LoVo (cell line): ENCODE measurements at places on chromosomes 11 and 22.

DNA sequence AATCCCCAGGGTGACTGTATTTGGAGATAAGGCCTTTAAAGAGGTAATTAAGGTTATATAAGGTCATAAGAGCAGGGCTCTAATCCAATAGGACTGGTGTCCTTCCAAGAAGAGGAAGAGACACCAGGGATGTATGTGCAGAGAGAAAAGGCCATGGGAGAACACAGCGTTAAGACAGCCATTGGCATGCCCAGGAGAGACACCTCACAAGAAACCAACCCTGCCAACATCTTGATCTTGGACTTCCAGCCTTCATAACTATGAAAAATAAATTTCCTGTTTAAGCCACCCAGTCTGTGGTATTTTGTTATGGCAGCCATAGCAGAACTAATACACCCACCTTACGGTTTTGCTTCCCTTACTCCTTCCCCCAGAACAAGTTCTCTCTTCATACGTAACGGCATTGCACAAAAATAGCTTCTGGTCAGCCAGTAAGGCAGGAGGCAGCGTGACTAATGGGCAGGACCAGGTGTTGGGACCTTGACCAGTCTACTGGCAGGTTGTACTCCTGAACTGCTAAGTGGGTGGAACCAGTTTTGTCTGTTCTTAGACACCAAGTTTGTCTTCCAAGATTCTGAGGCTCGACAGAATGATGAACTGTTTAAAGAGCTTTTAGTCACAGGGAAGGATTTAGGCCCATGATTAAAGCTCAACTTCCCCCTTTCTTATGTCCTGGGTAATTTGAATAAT lies 31.9 kb upstream of the UPB1 start:
- DNase-seq: no peak

- DNase-seq: no peak
Measured at GRCh38 chr11:3989921-3990290, 104.7 kb upstream of the RRM1 start.

GRCh38 chr11:46719543-46720218 lies 668 bp downstream of the F2 start:
- DNase-seq: no peak

DNA sequence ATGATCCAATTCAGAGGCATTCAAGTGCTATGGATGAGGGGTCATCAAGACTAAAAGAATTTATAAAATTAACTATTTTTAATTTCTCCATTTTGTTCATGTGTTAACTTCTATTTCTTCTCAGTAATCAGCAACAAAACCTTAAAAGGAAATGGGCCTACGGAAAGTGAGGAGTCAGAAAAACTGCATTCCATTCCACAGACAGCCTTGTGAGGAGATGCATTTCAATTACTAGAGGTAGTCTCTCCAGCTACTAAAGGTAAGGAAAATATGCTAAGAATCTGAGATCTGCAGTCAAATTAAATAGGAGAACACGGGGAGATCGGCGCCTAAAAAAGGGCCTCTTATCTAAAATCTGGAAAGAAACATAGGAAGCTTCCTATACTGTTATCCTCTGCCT lies 661.7 kb downstream of the DLG2 start:
- DNase-seq: no peak

- no peak for DNase-seq
Measured at GRCh38 chr11:45921561-45922424, 663 bp upstream of the LARGE2 start.

DNA sequence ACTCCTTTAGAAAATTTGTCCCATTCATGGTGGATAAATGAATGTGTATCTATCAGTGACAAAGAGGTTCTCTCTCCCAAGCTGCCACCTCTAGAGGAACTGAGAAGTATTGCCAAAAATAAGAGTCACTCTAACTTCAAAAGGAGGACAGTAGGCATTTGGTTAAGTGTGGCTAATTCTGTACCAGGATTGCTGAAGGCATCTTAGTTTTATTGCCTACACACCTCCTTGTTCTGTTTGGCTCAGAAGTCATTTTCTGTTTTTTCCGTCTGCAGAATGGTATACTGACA lies 189.0 kb upstream of the MPPED2 start:
- DNase-seq: no peak

GRCh38 chr22:23205339-23206049 lies 25.2 kb downstream of the BCR start:
- DNase-seq: no peak

DNA sequence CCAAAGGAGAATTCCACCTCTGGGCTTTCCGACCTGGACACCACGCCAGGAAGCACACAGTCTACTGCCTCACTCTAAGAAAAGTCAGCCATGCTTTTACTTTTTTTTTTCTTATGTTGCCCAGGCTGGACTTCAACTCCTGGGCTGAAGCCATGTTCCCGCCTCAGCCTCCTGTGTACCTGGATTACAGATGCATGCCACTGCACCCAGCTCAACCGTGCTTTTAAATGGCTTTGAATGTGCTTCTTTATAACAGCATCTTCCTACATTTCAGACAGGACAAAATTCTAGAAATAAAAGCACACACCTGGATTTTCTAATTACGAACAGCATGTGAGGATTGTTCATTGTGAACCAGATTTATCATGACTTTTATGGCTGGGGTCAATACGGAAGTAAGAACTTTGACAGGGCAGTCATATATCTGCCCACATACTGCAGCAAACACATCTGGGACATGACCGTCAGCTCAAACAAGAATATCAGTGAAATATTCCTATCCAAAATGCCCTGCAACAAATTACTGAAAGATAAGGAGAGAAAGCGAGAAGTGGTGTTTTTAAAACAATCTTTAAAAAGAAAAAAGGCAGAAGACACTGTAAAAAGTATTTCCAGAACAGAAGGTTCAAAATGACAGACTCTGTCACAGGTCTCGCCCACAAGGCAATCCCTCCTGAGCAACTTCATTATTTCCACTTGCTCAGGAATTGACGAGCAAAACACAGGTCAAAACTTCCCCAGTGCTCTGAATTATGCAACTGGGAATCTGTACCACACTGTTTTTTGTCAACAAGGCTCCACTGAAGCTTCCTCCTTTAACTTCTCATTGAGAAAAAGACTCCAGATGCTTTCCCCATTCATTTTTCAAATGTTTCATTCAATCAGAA lies 42.1 kb downstream of the PACSIN2 start:
- no peak for DNase-seq

DNA sequence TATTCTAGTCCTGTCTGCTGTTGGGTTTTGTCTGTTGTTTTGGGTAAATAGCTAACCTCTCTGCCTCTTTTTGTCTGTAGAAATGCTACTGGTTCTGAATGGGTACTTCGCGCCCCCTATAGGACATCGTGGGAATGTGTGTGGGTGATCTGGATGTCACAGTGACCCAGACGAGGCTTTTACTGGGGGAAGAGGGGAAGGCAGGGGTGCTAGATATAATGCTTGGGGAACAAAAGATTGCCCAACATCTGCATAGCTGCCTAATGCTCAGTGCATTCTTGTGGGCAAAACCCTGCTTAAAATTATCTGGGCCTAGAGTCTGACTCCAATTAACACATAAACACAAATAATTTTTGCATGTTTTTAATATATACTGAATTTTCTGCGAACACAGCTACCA lies 57.7 kb downstream of the BMAL1 start:
- peak; percentile 35 for DNase-seq

GRCh38 chr22:46734830-46735453 lies 3.1 kb downstream of the CERK start:
- no peak for DNase-seq

DNA sequence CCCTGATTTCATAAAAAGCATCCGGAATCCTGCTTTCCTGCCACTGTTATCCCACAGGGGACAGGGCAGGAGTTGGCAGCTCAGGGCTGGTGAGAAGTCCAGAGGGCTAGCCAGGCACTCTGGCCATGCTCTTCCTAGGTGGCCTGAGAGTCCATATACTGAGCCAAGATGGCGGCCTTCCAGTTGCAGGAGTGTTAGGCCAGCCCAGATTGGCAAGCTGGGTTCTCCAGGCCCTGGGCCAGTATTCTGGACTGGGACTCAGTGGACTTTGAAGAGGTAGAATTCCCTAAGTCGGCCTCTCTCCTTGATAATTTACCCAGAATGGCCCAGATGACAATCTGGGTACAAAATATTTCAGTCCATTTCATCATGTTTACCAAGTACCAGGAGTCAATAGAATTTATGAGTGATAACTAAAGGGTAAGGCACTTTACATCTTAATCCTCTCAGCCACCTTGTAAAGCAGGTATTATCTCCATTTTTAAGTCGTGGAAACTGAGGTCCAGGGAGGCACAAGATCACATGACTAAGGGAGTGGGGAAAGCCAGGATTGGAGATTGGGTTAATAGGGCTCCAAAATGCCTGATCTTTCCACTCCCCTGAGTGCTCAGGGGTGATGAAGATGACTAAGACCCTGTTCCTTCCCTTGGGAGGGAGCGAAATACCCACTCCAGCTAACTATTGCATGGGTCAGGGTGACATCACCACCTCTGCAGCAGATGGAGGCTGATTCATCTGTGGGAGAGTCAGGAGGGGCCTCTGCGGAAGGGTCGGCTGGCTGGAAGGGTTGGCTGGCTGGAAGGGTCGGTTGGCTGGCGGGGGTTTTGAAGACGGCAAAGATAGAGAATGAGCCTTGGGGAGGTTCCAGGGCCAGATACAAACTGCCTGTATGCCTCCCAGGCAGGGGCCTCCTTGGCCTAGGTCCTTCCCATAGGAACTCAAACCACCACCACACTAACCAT lies 1.2 kb upstream of the MICALL1 start:
- DNase-seq: peak; percentile 84

GRCh38 chr22:49664891-49665290 lies 162.8 kb downstream of the BRD1 start:
- no peak for DNase-seq

GRCh38 chr22:20268279-20269012 lies at the start of gene RTN4R:
TSS of gene RTN4R (minus strand) at chr22:20268318. CDS start at chr22:20268092, 226 bp downstream.
- peak; percentile 72 for DNase-seq

DNA sequence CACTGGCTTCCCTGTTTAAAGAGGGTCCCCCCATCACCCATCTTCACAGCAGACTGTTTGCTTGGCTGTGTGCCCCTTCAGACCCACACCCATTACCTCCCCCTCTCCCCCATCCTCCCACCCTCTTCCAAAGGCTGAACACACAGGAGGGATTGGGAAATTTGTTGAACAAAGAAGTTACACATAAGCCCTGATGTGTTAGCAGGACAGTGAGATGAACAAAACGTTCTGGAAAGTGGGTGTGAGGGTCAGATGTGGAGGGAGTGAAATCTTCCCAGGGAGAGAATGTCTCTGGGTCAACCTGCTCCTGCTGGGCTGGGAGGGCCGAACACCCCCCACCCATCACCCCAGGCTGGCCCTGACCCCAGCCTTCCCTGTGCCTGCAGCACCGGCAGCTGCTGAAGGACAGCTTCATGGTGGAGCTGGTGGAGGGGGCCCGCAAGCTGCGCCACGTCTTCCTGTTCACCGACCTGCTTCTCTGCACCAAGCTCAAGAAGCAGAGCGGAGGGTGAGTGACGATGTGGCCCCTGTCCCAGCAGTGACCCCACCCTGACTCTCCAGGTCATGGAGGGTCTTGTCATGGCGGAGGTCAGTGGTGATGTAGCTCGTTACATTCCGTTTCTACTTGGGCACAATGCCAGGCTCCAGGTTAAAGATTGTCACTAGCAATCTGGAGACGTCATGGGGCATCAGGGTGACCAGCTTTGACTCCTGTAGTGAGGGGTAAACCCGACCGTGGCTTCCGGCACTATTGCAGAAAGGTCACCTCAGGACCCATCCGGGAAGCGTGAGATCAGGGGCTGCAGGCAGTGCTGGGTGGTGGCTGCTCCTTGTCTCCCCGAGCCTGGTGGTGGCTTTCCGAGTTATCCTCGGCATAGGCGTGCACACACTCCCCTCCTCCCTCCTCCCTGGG lies 103.5 kb downstream of the BCR start:
- DNase-seq: no peak

DNA sequence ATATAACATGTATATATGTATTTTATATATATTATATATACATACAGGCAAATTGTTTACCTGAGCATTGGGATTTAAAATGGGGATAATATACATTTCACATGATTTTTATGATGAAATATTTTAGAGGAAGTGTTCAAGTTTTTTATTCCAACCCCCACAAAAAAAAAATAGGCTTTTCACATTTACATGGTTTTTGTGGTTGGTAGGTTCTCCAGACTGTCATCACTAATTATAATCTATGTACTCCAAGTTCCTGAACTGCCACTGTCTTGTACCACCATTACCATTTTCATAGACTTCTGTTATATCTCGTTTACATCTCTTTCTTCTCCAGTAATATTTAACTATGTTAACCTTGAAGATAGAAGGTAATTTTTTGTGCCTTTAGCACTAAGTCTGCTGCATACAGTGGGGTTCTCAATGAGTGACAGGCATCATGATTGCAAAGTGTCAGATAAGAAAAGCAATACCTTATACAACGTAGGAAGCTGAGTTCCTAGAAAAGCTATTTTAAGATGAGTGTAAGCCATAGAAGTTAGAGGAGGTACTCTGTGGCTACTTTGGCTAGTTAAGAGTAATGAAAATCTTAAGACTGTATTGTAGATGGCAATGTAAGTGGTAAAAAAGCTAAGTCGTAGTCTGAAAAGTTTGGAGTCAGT lies 5.2 kb downstream of the TMEM126A start:
- DNase-seq: no peak

- no peak for DNase-seq
Measured at GRCh38 chr22:26086359-26086758, 82.9 kb upstream of the SEZ6L start.

DNA sequence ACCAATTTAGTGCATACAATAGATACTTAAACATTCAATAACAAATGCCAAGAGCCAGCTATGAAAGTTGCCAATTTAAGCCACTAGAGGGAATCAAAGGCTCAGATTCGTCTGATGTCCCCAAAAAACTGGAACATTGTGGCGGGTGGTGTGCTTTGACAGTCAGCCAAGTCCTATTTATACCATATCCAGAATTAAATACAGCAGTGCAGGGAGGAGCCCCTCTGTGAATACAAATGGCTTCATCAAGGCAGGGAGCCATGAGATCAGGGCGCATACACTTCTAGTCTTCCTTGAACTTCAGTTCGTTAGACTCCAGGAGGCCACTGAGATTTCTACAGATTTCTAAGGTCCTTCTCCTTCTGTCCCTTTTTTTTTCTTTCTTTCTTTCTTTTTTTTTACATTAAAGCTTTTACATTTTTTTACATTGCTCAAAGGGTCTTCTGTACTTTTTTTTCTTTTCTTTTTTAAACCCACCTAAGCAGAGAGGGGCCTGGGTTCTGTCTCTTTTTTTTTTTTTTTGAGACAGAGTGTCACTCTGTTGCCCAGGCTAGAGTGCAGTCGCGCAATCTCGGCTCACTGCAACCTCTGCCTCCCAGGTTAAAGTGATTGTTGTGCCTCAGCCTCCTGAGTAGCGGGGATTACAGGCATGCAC lies 41.5 kb upstream of the HSPA8 start:
- peak; percentile 22 for DNase-seq

DNA sequence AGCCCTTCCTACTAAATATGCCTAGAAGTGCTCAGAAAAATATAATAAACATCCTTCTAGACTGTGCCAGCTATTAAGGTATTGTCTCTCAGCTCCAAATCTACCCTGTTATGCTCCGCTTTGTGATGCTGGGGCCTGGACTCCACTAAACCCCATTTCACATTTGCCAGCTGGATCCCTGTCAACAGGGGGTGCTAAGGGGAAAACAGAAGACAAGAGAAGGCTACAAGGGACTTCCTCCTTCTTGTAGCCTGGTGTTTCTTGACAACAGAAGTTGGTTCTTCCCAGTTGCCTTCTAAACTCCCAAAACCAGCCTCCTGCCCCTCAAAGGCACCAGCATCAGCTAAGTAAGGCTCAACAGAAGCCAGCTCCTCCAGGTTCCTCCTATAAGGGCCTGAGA lies 5.2 kb downstream of the NUMA1 start:
- no peak for DNase-seq

- DNase-seq: peak; percentile 19
Measured at GRCh38 chr11:75697906-75698581, 19.6 kb upstream of the MOGAT2 start.

GRCh38 chr11:70454197-70454767 lies 56.0 kb downstream of the CTTN start:
- no peak for DNase-seq
